ENCODE measurements at places on chromosomes 7 and 10.

DNA sequence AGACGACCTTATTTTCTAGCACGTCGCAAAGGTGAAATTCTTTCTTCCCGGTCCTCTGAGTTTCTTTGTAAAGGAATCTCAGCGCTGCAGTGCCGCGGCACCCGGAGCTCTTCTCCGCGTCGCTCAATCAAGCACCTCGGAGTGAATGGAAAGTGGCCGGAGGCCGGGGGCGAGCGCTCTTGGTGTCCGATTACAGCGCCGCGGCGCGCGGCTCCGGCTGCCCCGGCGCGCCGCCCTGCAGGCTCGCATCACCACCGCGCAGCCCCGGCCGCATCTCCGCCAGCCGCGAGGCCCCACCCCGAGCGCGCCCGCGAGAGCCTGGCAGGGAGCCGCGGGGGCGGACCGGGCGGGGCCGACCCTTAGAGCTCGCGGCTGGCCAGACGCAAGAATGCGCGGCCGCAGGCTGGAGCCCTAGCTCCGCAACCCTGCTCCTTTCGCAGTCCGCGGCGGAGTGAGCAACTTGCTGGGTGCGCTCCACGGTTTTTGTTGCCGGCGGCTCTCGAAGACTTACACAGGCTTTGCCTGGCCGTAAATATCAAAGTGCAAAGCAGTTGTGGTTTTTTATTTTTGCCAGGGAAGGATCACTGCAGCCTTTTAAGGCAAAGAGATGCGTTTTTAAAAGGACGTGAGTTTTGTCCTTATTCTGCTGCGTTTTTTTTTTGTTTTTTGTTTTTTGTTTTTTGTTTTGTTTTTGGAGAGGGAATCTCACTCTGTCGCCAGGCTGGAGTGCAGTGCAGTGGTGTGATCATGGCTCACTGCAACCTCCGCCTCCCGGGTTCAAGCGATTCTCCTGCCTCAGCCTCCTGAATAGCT is at the start of gene SEMA3C:
TSS of gene SEMA3C (minus strand) at position 143 of the 813 bp plus-strand sequence. CDS start 2,270 bp downstream, outside the sequence.
- no peak for DNase-seq

DNA sequence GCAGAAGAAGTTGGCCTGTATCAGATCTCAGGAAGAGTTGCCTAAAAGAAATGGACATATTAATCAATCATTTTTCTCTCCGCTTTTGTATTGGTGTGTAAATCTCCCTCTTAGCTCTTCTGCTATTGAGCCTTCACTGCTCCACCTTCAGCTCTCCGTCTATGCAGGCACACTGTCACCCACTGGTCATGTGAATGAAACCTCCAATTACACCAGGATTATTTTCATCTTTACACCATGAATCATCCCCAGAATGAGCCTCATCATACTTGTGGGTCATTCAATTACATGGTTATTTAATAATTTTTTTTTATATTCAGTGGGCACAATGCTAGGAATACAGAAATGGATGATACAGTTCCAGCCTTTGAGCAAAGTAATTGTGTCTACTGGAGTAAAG is 92.6 kb downstream of the LRRC4 start:
- DNase-seq = no peak

- no peak for DNase-seq
Observed at GRCh38 chr7:107889992-107890391, 991 bp upstream of the DLD start.

DNA sequence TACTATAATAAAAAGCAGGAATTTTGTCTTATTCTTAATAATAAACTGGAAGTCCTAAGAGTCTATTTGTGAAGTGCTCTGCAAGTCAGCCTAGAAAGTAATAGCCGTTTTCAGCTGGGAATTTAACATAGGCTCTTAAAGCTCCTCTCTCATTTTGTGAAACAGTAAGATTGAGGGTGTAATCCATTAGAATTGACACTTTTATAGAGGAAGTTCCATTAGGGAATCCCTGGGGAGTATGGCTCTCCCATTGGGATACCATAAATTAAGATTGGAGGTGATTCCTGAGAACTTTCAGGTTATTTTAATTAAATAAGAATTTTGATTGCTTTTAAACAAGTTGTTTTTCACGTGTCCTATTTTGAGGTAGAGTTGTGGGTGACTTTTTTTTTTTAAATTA is 68.0 kb downstream of the EXOC4 start:
- DNase-seq = no peak

DNA sequence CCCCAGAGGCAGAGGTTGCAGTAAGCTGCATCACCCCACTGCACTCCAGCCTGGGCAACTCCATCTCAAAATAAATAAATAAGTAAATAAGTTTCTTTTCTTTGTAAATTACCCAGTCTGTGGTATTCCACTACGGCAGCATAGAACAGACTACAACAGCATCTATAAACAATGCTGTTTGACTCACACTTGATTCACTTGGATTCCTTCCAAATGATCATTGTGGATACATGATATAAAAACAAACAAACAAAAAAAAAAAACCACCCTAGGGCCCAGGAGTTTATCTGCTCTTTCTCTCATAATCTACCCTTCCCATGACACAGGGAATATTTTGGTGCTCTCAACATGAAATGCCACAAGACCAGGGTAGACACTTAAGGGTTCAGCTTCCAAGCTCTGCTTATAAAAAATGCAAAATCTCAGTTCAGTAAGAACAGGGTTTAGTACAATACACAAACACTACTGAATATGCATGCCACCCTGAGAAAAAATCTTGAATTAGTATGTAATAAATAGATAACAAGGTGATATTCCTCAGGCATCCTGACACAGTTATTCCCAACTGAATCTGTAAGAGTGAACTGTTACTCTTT is 200.9 kb downstream of the FAM107B start:
- DNase-seq = no peak

DNA sequence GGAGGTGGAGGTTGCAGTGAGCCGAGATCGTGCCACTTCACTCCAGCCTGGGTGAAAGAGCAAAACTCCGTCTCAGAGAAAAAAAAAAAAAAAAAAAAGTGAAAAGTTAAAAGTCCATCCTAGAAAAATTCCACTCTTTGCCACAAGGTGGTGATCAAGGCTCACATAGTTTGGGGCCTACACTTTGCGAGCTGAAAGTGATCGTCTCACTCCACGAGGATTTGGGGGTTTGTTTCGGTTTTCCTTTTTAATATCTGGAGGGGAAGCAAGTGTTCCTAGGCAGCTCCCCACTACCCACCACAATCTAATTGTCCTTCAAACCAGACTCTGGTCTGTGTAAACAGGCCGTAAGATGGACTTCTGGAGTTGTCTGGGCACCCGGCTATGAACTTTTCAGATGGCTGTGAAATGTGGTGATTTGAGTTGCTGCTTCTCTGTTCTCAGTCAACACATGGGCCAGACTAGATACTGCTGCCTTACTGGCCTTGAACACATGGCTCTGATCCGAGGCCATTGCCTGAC is 27.1 kb downstream of the PRLHR start:
- DNase-seq = no peak

DNA sequence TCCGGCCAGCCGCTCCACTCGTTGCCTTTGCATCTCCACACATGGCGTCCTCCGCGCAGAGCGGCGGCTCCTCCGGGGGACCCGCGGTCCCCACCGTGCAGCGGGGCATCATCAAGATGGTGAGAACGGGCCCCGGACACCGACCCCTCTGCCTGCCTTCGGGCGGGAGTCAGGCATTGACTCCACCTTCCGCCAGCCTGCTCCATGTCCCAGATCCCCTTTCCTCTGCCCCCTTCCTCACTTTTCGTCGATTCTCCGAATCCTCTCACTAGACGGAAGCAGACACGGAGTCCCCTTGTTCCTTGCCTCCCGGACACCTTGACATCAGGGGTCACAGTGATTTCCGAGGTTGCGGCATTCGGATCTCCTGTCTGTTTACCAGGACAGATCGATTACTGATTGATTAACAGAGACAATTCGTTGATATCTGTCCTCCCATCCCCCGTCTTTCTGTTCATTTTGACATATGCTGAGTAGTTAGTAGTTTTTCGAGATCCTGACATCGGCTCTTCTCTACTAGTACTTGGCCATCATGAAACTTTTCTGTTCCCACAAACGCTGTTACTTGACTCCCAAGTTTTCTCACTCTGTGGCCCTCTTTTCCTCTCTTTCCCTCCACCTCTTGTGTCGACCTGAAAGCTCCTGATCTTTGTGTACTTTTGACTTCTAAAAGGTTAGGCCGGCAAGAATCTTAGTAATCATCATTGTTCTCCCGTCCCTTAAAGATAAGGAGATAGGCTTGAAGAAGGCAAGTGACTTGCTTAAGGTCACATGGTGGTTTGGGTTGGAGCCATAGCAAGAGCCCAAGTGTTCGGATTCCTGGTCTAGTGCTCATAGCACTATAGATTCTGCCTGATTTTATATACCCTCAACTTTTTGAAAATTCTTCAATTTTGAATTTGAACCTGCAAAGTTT is 597 bp downstream of the SND1 start:
- no peak for DNase-seq

DNA sequence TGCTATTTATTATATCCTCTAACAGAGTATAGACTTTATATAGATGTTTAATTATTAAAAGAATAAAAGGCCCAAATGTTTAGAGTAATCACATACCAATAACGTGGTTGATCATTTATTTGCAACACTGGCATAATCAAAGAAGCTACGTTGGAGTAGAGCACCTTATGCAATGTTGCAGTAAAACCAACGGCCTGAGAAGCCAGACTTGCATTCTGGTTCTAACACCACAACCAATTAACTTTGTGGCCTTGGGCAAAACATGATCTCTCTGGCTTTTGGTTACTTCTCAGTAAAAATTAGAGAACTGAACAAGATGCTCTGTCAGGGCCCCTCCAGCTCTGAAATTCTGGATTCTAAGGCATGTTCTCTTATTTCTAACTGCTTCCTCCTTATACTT is 476.2 kb downstream of the GRM8 start:
- DNase-seq = no peak

DNA sequence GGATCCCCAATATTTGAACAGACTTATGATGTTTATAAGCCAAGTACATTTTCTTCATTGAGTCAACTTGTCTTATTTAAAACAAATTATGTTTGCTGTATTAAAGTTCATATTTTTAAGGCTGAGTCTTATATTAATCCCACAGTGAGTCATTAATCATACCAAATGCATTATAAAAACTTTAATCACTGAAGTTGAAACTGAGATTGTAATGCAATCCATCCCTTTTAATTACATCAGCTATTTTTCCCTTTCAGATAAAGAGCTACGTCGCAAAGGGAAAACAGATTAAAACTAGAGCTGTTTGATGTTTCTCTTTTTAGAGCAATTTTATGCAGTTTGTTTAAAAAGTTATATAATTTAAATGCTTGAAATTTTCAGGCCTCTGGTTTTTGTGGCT is 183.0 kb downstream of the ARID5B start:
- DNase-seq = no peak

- DNase-seq = no peak
Observed at GRCh38 chr7:124783271-124783670, 17.7 kb upstream of the GPR37 start.

DNA sequence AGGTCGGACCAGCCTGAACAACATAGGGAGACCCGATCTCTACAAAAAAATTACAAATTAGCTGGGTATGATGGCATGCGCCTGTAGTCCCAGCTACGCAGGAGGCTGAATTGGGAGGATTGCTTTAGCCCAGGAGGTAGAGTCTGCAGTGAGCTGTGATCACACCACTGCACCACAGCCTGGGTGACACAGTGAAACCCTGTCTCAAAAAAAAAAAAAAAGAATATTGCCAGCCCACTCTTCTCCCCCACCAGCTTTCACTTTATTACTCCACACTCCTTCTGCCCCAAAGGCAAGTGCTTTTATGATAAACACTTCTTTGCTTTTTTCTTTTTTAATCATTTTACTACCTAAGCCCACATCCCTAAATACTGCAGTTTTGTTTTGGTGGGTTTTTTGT is 14.8 kb downstream of the RAB19 start:
- DNase-seq = no peak

GRCh38 chr7:30264052-30264451 is 20.3 kb upstream of the ZNRF2 start:
- no peak for DNase-seq

DNA sequence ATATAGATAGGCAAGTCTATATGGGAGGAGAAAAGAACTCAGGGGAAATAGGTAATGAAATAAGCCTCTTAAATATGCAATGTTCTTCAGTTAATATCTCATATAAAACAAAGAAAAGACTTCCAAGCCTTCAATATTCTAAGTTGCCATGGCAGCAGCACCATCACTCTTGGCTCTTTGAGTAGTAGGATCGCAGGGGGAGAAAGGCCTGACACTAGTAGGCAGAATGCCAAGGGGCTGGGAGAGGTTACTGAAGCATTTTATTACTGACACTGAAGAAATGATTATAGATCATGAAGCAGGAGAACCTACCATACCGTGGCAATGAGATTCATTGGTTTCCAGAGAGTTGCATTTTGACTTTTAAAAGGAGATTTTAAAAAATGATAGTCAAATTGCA is 193.9 kb downstream of the NXPH1 start:
- DNase-seq = no peak
